ENCODE measurements at places on chromosomes 3 and 15. TPM values are rescaled to one million over a fixed set of nuclear protein-coding genes. Genes with fewer than 3 reads are reported as not detected.

Gene NAA80
- total RNA-seq = 23.9 TPM

Gene SEMA3B
- 0.15 TPM for total RNA-seq

Gene TP63
- 3.9 TPM for total RNA-seq

Gene RLBP1
- not detected for total RNA-seq

Gene FBXW12
- not detected for total RNA-seq

Gene PP2D1
- not detected for total RNA-seq

Gene TIPIN
- 10.8 TPM for total RNA-seq

Gene TRIM69
- 30.8 TPM for total RNA-seq

Gene ACOX2
- not detected for total RNA-seq

Gene SYNPR
- total RNA-seq = not detected

Gene ST3GAL6
- not detected for total RNA-seq

Gene UBP1
- 50.1 TPM for total RNA-seq

Gene SLC9A9
- 9.4 TPM for total RNA-seq

Gene PPARG
- total RNA-seq = 0.24 TPM

Gene IMPG2
- 0.29 TPM for total RNA-seq

Gene GABRA5
- total RNA-seq = not detected

Gene PXK
- total RNA-seq = 81.3 TPM

Gene CDCP1
- not detected for total RNA-seq

Gene MORC1
- not detected for total RNA-seq

Gene SLC28A2
- total RNA-seq = not detected

Gene VPS39
- total RNA-seq = 102 TPM

Gene CFAP100
- not detected for total RNA-seq

Gene MOBP
- 0.13 TPM for total RNA-seq

Gene GAP43
- not detected for total RNA-seq

Gene DUOXA1
- 0.15 TPM for total RNA-seq

Gene PLA1A
- 1.1 TPM for total RNA-seq

Gene SMCO1
- total RNA-seq = not detected

Gene SLC28A1
- total RNA-seq = not detected

Gene MASP1
- not detected for total RNA-seq

Gene ATP13A5
- total RNA-seq = not detected

Gene CHRNA7
- not detected for total RNA-seq

Gene PLSCR5
- not detected for total RNA-seq

Gene CADPS
- not detected for total RNA-seq

Gene MAN2C1
- 187 TPM for total RNA-seq

Gene GUCA1C
- not detected for total RNA-seq

Gene KLHDC8B
- 1.2 TPM for total RNA-seq

Gene PROK2
- not detected for total RNA-seq

Gene TMEM89
- not detected for total RNA-seq

Gene CD80
- 88.1 TPM for total RNA-seq

Gene ECE2
- total RNA-seq = not detected

Data from activated B cell treated with CpG ODN at 0.5 μM for 24 hours (primary cell).